ENCODE measurements at places on chromosomes 2 and 18.

DNA sequence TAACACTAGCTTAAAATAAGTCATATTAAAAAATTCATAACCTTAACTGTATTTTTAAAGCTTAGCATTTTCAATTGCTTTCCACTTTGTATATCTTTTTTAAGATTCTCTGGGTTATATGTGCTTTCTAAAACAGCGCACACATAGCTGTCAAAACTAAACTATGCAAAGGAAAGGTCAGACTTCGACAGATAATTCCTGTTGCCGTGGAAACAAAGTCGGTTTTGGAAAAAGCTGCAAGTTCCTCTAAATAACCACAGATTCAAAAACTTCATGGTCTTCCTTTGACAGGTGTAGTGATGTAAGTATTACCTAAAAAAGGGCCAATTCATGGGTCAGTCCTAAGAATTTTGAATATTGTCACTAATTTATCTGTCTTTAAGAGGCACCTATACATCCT, 249.6 kb upstream of the TFPI start:
- DNase-seq, result no peak

GRCh38 chr2:55729136-55729685, 35.6 kb upstream of the PNPT1 start:
- no peak for DNase-seq

GRCh38 chr2:212145121-212145520, 393.5 kb downstream of the ERBB4 start:
- no peak for DNase-seq

GRCh38 chr2:167355821-167356220, 467.5 kb downstream of the XIRP2 start:
- no peak for DNase-seq

GRCh38 chr2:231361701-231362554, 33.6 kb upstream of the B3GNT7 start:
- peak; percentile 38 for DNase-seq

DNA sequence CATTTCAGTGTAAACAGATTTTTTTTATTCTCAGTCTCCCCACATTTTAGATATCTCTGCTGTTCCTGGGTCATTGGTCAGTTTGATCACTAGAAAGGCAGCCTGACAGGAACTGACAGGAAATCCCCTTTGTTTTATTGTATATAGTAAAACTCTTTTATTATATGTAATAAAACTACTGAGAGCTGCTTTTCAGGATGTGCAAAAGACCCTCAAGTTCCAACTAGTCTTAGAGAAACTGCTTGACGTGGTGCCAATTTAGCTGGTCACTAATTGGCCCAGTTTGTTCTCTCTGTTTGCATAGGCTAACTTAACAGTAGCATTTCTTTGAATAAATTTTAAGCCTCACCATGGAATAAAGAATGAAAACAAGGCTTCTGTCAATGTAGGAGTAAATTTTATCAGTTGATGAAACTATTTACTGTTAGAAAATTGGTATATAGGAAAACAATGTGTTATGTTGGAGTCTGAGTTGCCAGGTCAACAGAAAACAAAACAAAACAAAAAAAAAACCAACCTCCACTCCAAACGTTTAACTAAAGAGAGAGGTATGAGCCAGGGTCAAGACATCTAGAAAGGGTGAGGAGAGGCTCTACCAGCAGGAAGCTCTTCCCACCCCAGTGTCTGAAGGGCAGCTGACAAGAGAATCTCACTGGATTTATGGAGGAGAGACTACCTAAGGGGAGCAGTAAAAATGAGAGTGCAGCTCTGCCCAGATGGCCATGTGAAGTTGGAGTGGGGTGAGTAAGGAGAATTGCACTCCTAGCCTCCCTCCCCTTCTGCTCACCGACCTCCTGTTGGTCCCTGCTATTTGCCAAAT, 184.6 kb downstream of the ST6GAL2 start:
- DNase-seq, result no peak

DNA sequence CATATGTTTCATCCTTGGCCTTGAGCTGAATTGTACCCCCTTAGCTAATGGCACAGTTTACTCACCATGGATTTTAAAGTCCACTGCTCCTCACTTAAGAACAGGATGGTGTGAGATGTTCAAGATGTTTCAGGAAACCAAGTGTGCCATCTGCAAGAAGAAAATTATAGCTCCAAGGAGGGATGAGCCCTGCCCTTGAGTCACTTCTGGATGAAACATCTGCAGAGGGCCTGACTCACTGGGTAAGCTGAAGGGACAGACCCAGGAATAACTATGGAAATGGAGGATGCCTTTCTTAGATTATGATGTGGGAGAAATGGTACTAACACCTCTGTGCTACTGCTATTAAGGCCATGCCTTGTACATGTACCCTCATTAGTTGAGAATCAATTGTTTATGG, 6.4 kb downstream of the MARS2 start:
- no peak for DNase-seq

- DNase-seq, result no peak
Measured at GRCh38 chr2:64325477-64325851, 128.5 kb upstream of the LGALSL start.

GRCh38 chr2:108297436-108298141, 8.9 kb downstream of the SULT1C2 start:
- DNase-seq, result no peak

DNA sequence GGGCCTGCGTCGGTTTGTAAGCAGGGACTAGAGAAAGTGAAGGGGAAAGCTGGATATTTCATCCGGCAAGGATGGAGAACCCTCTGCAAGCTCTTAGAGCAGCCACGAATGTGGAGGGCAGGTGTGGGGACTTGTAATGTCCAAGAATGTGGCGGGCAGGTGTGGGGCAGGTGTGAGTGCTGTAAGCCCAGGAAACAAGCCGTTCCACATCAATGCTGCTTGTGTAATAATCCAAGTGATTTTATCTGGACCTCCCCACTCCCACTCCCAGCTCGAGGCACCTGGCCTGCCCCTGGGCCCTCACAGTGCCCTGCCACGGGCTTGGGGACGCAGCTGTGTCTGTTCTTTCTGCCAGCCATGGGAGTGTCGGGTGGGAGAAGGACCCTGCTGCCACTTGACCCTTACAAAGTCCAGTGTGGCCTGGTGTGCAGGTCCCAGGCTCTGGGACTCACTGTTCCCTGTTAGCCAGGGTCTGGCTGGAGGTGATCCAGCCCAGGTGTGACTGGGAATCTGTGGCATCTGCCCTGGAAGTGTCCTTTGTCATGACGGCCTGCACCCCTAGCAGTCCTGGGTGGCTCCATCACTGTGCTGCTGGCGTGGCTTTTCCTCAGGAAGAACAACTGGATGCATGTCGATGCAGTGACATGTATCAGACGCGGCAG, 42.8 kb downstream of the SOX11 start:
- no peak for DNase-seq

DNA sequence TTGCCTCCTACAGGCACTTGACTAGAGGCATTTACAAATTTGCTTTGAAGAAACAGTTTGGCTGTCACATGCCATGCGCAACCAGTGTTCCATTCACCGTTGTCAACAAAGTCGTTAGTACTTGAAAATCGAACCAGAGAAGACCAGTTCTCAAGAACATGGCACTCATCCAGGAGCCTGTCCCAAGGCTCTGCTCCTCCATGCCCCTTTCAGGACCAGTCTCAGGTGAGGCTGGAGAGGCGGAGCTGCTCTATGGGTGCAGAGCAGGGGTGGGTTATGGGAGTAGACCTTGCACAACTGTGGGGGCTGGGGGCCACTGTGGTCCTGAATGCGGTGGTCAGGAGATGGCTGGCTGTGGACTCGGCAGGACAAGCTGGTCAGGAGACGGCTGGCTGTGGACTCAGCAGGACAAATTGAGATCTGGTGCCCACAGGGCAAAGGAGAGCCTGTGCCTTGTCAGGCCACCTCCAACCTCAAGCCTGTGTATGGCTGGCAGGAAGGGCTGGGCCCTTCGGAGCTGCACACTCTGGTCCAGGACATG, 12.3 kb upstream of the ATP9B start:
- no peak for DNase-seq

DNA sequence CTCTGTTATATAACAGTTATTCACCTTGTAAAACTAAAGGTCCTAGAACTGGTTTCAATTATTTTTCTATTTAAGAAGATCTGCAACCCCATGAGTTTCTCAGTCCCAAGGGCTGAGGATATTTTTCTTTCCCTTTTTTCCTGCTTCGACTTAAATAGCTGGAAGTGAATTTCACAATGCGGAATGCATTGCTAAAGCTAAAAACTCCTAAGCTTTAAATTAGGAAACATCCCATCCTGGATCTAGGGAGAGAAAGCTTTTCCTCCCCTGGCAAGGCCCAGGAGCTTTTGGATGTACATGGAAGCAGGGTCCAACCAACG, 1.4 kb downstream of the RFX8 start:
- DNase-seq, result no peak

DNA sequence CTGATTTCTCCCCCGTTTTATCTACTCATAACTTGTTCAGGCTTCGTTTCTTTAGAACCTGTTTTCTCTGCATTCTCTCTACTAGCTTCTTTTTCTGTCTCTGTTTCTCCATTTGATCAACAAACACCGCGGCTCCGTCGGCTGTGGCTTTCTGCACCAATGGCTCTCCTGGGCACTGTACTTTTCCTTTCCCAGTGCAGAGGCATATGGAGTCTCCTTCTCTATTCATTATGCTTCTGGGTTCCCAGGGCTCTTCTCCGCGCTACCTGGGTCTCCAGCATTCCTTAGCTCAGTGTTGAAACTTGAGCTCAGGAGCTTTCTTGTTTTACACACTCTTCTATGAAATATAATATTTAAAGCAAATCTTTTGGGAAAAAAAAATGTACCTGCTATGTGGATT, 196.6 kb upstream of the SOX11 start:
- DNase-seq, result no peak

DNA sequence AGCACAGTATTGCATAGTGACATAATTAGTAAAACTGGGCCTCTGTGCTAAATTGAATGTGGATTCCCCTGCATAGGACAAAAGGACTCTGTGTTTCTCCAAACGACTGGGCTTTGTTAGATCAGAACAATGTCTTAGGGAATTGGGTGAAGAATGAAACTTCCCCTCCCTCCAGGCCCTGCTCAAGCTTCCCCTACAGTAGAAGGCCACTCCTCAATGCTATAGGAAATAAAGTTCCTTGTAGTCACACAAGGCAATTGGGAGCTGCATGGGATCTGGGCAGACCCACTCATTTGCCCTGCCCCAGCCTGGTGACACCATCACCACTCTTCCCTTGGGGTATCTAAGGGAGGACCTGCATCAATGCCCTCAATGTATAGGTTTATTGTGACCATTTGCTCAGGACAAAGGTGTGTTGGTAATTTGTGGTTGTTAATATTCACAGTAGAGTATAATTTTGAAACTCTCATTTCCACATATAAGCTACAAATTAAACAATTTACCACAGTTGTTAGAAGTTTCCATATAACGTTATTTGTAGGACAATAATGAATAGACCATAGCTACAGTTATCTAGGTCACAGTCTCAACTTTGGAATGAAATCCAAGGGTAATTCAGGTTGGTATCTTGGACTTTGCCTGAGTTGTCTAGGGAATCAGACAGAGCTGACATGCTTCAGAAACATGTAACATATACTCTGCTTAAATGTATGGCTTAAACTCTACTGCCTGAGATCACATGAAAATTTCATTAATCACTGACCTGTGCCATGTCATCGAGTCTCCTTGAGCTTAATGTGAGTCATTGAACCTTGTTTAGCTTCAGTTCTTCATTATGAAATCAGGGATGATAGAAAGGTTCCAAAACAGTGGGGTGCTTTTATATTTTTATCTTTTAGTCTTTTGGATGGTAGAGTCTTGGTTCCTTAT, 64.8 kb upstream of the DARS1 start:
- no peak for DNase-seq

DNA sequence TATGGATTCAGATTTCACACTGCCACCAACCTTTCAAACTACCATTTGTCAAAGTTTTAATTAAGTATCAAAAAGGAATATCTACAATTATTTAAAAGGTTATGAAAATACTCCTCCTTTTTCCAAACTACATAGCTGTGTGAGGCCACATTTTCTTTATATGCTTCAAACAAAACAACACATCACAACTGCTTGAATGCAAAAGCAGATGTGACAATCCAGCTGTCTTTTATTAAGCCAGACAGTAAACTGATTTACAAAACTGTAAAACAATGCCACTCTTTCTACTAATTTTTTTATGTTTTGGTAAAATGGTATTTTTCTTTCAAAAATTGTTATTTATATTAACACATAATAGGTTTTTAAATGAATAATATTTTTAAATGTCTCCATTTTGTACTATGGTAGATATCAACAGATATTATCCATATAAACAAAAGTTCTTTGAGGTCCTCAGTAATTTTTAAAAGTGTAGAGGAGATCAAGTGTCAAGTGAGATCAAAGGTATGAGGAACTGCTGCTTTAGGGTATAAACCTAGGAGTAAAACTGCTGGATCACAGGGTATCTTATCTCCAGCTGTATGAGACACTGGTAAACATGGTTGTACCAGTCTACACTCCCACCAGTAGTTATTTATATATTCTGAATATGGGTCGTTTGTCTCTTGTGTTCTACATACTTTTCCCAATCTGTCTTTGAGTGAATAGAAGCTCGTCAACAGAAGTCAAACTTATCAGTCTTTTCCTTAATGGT, 68.8 kb upstream of the SERTAD2 start:
- no peak for DNase-seq

GRCh38 chr2:180075870-180076269, 68.8 kb upstream of the CWC22 start:
- no peak for DNase-seq

- DNase-seq, result no peak
Measured at GRCh38 chr18:26121476-26121875, 12.2 kb upstream of the PSMA8 start.
